ENCODE measurements at places on chromosomes 2 and 18.

GRCh38 chr2:145260081-145260480 is 740.2 kb upstream of the ZEB2 start:
- no peak for DNase-seq

DNA sequence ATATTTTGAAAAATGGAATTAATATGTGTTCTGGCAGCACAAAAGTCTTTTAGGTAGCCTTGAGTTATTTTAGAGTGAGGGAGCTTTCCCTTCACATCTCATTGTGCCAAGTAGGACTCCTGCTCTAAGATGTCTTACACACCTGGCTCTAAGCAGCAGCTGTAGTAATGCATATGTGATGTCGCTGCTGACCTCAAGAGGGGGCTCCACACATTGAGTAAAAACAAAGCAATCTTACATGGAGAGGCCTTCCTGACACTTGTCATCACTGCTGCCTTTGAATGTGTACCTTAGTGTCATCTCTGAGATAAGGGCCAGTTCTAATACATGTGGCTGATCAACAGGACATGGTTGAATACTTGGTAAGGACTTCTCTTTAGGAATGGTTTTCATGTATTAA is 75.8 kb downstream of the ACTR3 start:
- peak; percentile 40 for DNase-seq

GRCh38 chr2:205872716-205873115 is 190.4 kb downstream of the NRP2 start:
- DNase-seq, result no peak

GRCh38 chr18:155688-156087 is 2.7 kb upstream of the USP14 start:
- no peak for DNase-seq

GRCh38 chr2:36147670-36148390 is 207.7 kb upstream of the CRIM1 start:
- DNase-seq, result peak; percentile 74

- DNase-seq, result peak; percentile 27
Measured at GRCh38 chr18:58819051-58819450, 45.6 kb upstream of the ZNF532 start.

- DNase-seq, result no peak
Measured at GRCh38 chr2:202434472-202434871, 58.3 kb downstream of the BMPR2 start.

DNA sequence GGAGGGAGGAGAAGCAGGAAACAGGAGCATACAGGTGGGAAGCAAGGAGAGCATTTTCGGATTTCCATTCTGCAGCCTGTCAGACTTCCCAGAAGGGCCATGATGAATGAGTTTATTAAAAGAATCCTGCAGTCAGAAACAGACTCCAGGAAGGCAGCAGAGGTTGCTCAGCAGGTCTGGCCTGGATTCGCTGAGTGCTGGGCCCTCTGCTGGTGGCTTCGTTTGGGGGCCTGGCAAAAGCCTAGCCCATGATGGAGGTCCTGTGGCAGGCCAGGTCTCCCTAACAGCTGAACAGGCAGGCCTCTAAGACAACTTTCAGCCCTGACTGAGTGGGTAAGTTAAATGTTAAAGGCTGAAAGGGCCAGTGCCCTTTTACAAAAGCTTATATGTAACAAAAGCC is 108.2 kb upstream of the CAPN13 start:
- no peak for DNase-seq

GRCh38 chr2:215356948-215357461 is 45.1 kb downstream of the ATIC start:
- DNase-seq, result no peak

- no peak for DNase-seq
Measured at GRCh38 chr2:148896136-148896535, 21.1 kb downstream of the KIF5C start.

GRCh38 chr2:30282081-30282480 is 50.7 kb downstream of the LBH start:
- no peak for DNase-seq

- DNase-seq, result no peak
Measured at GRCh38 chr2:66585587-66585986, 150.7 kb downstream of the MEIS1 start.

DNA sequence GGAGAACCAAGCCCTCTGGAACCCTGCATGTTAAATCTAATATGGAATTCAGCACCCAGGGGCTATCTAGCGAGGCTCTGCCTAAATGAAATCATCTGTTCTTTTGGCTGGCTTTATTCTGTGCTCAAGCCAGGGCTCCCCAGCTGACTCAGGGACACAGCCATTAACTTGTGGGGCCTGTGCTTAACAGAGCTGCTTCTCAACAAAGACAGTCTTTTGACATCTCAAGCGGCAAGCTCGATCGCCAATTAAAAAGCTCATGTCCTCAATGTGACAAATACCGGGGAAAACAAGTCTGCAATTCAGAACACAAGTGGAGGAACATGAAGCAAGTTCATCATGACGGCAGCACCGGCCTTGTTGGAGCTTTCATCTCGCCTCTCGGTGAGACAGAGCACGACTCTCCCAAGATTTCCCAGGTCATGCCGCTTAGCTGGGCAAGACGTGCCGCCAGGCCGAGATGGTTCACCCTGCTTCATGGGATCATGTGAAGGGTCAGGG is 64.9 kb downstream of the KLHL29 start:
- no peak for DNase-seq

DNA sequence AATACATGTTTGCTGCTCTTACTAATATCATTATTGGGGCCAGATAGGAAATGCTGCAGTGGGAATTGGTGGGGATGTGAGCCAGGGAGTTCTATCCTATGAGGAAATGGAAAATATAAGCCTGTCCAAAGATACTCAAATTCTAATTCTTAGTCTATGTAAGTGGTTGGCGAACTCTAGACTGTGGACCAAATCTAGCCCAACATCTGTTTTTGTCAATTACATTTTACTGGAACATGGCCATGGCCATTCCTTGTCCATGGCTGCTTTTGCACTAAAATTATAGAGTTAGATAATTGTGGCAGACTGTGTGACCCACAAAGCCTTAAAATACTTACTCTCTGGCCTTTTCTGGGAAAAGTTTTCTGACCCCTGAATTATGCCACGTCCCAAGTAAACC is 113.3 kb downstream of the MGAT5 start:
- DNase-seq, result no peak

DNA sequence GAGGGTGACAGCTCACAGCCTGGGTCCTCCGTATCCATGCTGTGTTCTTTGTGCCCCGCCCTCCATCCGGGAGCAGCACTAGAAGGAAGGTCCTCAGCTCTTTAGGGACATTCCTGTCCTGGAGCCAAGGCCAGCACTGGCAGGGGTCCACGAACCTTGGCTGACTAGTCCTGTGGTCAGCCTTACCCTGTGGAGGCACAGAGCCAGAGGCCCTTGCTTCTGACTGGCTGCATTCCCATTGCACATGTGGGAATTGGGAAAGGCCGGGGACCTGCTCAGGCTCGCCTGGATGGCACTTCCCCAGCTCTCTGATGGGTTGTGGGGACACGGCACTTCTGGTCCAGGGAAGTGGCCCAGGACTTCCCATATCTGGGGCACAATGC is 24.9 kb upstream of the RHOB start:
- DNase-seq, result no peak

DNA sequence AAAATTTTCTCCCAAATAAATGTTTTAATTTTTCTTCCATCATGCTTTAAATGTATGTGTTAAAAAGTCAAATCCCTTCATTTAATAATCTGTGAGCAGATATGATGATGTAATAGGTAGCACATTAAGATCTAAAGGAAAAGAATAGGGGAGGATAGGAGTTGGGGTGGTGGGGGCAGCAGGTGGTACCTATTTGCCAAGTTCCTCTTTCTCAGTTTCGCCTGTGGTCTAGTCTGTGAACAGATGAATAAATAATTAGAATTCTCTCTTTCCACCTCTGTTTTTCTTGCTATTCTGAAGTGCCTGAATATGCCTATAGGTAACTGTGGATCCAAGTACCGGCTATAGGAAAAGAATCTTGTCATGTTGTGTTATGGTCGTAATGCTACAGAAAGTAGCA is 152.5 kb downstream of the NRXN1 start:
- no peak for DNase-seq

DNA sequence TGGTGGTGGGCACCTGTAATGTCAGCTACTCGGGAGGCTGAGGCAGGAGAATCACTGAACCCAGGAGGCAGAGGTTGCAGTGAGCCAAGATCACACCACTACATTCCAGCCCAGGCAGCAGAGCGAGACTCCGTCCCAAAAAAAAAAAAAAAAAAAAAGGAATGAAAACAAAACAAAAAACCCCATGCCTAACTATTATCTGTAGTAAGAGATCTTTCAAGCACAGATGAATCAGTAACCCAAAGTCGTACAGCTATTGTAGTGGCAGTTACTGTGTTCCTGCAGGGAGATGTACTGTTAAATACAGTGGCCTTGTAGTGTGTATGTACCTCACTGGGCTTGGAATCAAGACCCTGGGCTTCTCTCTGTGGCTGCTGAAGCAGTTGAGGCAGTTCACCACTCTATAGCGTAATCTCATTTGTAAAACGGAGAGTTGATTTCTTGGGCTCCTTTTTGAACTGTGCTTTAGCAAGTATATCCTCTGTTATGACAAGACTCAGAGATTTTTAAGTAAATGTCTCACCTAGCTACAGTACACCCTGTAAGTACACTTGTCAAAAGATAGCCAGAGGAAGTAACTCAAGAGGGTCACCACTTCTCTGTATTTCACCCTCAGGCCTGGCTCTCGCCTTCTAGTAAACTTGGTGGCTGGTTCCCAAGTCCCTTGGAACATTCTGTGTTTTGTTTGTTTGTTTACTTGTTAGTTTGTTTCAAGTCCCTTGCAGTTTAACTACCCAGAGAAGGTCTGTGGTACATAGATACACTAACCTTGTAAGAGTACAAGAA is 109.6 kb upstream of the FOSL2 start:
- DNase-seq, result no peak

- no peak for DNase-seq
Measured at GRCh38 chr2:208643145-208643544, 236.6 kb downstream of the PTH2R start.

GRCh38 chr2:150528861-150529801 is 41.7 kb upstream of the RND3 start:
- peak; percentile 4 for DNase-seq

DNA sequence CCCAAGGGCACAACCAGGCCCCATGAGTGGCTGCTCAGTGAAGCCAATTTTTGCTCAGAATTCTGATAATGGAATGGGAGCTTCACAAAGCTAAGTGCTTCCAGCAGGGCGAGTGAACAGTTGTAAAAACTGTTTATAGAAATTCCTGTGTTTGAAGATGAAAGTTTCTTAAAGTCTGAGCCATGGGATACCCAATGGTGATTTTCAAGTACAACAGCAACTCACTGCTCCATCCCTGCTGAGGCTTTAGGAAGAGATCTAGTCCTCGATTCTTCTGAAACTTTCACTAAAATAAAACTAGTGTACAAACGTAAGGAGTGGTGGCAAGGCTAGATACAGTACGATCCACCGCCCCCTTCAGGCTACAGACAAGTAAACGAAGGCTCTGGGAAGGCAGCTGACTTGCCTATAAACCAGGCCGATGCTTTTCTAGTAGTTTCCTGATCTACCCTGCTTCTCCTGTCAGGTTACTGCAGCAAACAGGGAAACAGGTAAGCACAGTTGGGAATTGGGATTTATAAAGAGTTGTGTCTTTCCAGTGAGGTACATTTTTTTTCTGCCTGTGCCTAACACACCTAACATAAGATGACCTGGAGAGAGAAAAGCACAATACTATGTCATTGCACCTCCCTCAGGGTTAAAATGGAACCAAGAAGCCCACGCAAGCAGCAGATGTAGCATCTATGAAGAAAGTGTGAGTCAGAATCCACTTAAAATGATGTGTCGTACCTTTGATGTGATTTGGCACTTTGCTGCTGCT is 108.7 kb downstream of the UXS1 start:
- DNase-seq, result peak; percentile 41

DNA sequence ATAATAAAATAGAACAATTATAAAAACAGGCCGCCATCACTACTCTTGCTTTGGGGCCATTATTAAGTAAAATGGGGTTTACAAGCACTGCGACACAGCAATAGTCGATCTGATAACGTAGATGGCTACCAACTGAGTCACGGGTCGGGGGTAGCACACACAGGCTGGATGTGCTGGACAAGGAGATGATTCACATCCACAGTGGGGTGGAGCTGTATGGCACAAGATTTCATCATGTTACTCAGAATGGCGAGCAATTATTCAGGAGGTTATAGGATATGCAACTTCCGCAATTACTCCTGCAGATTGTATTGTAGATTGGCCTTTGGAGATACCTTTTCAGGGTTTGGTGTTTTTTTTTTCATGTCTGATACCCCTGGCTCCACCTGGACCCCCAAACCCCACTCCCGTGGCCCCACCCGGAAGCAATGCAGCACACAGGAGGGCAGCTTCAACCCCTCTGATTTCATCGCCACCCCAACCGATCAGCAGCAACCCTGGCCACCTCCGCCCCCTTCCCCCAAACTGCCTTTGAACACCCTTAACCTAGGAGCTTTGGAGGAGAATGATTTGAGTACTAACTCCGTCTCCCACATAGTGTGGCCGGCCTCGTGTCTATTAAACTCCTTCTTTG is 21.4 kb upstream of the MLPH start:
- peak; percentile 25 for DNase-seq

DNA sequence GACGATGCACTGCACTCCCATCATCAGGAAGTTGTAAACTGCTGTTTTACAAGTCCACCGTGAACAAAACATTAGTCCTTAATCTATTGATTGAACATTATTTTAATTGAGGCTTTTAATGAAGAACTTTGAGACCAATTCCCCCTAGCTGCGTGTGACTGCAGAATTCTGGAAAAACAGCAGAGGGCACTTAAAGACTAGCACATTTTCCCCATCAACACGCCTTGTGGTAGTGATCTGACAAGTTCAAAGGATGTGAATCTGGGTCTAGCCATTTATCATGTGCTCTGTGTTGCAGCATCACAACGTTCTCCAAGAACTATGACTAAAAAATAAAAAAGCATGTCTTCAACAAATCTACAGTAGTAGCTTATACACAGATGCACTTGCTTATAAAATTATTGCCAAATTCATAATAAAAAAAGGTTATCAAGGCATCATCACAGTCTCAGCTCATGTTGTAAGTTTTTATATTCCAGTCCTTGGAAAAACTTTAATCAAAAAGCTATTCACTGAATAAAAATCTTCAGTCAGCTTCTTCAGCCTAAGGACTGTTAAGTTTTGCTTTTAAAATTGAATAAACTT is 35.8 kb downstream of the SKOR2 start:
- peak; percentile 20 for DNase-seq

- DNase-seq, result no peak
Measured at GRCh38 chr2:54114936-54115283, 505 bp upstream of the ACYP2 start.

- peak; percentile 50 for DNase-seq
Measured at GRCh38 chr2:169828141-169828811, 1.0 kb downstream of the UBR3 start.

All from activated CD4-positive, alpha-beta T cell treated with anti-CD3 and anti-CD28 coated beads, Interleukin-2, Interleukin-4, amounts not matched to agents 100 ng/mL and 50 ng/mL, durations not matched to agents 16 hours and 8 hours (primary cell).